T-helper 22 cell (primary cell): ENCODE measurements at places on chromosomes 13 and 19.
A peak's percentile ranks its signal among the peaks of the same experiment; 100 is the strongest.

- no peak for DNase-seq
These were observed 12.7 kb downstream of the CEACAM21 start for GRCh38 chr19:41588497-41589209.

DNA sequence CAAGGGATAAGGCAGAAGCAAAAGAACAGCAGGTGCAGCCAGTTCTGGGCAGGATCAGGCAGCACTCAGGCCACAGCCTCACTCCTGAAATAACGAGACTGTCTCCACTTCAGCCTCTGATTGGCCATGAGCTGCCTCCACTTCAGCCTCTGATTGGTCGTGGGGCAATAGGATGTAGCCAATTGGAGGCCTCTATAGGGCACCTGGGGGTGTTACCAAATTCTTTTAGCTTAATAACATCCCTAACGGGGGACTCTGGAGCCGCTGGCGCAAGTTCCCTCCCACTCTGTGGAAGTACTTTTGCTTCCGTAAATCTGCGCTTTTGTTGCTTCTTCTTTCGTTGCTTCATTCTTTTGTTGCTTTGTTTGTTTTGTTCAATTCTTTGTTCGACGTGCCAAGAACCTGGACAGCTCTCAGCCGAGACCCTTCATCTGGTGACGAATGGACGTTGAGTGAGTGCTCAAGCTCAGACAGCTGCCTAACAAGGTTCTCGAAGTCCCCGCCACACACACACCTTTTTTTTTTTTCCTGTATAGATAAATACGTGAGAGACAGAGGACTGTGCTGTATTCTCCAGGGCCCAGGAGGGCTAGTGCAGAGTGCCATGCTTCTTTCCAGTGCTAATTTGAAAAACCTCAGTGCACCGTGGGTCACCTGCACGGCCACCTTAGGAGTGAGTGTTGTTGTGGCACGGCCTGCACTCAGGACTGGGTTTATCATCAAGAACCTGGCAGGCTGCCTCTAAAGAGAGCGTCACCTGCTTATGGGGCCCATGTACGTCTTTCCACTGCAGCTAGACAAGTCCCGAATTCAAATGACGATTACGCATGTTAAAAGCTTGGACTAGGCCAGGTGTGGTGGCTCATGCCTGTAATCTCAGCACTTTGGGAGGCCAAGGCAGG, 32.0 kb upstream of the TUBGCP3 start:
- no peak for DNase-seq

GRCh38 chr19:48169578-48169938, 586 bp downstream of the LIG1 start:
- DNase-seq: peak; percentile 89

GRCh38 chr13:39263033-39263432, 224.8 kb downstream of the NHLRC3 start:
- DNase-seq: no peak

GRCh38 chr19:19549804-19550464, 11.9 kb downstream of the CILP2 start:
- no peak for DNase-seq

DNA sequence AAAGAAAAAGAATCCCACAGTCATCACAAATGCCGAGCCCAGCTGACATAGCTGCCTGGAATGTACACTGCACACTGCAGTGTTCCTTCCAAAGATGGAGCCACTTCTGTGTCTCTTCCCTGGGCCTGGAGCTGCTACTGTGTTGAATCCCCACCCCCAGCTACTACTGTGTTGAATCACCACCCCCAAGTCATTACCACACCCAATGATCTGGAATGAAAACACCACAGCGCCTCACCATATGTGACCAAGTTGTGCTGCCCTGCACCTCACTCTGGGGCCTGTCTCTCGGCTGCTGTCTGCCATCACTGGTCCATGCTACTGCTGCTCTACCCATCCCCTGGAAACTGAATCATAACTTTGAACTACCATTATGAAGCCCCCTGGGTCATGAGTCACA, 861.2 kb downstream of the UQCRFS1 start:
- DNase-seq: no peak

- no peak for DNase-seq
These were observed 11.9 kb downstream of the BCAT2 start for GRCh38 chr19:48798937-48799336.

- no peak for DNase-seq
These were observed 379.0 kb downstream of the EFNB2 start for GRCh38 chr13:106156468-106156867.

GRCh38 chr19:51020988-51021651, 1.6 kb upstream of the KLK10 start:
- no peak for DNase-seq

- no peak for DNase-seq
These were observed 16.7 kb downstream of the MYBPC2 start for GRCh38 chr19:50449236-50449899.

DNA sequence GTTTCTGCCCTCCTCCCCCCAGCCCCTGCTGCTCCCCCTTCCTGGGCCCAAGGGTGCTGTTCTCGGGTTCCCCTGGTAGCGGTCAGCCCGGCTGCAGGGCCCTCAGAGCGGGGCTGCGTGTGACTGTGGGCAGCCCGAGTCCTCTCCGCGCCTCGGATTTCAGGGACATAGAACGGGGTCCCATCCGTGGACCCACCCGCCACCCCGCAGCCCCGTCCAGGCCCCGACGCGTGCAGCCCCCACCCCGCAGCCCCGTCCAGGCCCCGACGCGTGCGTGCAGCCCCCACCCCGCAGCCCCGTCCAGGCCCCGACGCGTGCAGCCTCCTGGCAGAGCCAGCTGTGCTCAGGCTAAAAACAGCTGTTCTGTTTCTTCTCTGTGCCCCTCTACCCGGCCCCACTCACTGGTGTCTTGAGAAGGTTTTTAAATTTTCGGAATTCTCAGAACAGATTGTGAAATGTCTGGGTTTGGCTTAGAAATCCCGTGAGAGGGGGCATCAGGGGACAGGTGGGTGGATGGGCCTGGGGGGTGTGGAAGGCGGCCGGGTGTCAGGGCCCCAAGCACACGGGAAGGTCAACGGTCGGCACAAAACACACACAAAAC, 5.5 kb upstream of the PRTN3 start:
- DNase-seq: no peak

- DNase-seq: no peak
These were observed 24.8 kb downstream of the WBP4 start for GRCh38 chr13:41085961-41086585.

GRCh38 chr19:19334989-19335344, 14.3 kb downstream of the MAU2 start:
- DNase-seq: no peak

DNA sequence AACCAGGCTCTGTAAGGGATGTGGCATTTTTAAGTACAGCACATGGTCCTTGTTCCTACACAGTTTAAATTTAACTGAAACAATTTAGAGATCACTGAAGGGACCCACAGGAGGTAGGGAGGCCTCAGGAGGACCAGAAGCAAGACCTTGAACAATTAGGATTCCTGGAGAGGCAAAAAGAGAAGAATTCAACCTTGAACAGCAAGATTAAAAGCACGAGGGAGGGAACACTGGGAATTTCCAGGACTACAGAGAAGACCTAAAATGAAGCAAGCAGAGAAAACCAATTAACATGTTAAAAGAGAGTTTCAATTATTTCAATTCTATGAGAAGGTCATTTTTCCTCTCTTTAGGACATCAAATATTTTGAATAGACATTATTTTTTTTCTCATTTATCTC, 160.3 kb downstream of the KCTD12 start:
- no peak for DNase-seq

- DNase-seq: no peak
These were observed 83.9 kb downstream of the TBC1D4 start for GRCh38 chr13:75398072-75398471.

DNA sequence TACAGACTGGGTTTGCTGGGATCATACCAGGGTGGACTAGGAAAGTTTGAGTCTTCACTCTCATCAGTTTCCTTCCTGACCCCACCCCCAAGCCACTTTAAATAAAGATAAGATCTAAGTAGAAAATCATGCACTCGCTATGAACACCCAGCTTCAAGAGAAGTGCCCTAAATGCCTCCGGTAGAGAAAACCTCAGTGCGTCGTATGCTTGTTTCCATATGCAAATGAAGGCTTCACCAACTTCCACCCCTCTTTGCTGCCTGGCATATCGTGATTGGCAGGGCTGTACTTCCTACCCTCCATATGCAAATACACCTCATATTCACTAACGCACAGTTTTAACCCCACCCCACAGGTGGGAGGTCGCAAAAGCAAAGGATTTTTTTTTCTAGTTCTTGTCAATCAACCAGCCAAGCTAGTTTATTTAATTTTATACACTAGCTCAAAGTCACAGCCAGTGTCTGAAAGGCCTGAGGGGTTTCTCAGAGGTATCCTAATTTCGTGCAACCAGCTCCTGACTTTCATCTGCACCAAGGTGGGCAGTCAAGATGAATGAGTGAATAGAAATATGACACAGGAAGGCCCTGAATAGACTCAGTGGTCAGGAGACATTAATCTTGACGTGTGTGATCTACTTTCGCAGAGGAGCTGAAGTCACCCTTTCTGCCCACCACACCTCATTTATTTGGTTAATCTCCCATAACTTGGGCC, 121.1 kb upstream of the TSHZ3 start:
- DNase-seq: no peak

- no peak for DNase-seq
These were observed 45.6 kb upstream of the MRI1 start for GRCh38 chr19:13718733-13719132.

- no peak for DNase-seq
These were observed 1.6 kb downstream of the LINGO3 start for GRCh38 chr19:2306281-2306806.

DNA sequence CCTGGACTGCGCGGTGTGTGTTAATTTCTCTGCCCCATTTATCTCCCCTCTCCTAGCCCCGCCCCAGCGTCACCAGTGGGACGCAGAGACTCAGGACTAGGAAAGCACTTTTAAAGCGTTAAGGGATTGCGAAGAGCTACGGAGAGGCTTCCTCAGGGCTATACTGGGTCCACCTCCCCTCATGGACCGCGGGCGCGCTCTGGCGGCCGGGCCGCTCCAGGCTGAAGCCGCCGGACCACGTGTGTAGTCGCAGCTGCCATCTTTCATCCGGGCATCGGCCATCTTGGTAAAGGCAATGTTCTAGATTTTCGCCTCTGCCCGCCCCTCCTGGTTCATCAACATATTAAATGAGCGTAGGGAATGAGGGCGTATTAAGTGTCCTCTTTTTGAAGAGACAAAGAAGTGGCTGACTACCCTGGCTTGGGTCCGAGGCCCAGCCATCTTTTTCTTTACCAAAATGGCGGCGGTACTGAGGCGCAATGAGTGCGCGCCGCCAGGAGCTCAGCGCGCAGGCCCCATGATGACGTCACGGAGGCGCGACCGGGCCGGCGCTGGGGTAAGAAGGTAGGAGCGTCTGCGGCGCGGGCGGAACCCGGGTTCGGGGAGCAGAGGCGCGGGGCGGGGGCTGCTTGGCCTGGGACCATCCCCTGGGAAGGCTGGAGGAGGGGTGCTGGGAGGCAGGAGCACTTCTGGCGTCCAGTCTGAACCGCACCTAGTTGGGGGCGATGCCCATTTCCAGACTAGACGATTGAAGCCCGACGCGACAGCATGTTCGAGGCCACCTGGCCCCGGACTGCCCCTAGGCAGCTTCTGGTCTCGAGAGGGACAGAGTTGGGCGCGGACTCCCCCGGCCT, at the start of gene CCDC124:
CCDC124 (plus strand) TSS at position 531 of the 854 bp plus-strand sequence. CDS start 3,406 bp downstream, outside the sequence.
- DNase-seq: peak; percentile 84

- no peak for DNase-seq
These were observed 87.1 kb upstream of the STK24 start for GRCh38 chr13:98664047-98664446.

DNA sequence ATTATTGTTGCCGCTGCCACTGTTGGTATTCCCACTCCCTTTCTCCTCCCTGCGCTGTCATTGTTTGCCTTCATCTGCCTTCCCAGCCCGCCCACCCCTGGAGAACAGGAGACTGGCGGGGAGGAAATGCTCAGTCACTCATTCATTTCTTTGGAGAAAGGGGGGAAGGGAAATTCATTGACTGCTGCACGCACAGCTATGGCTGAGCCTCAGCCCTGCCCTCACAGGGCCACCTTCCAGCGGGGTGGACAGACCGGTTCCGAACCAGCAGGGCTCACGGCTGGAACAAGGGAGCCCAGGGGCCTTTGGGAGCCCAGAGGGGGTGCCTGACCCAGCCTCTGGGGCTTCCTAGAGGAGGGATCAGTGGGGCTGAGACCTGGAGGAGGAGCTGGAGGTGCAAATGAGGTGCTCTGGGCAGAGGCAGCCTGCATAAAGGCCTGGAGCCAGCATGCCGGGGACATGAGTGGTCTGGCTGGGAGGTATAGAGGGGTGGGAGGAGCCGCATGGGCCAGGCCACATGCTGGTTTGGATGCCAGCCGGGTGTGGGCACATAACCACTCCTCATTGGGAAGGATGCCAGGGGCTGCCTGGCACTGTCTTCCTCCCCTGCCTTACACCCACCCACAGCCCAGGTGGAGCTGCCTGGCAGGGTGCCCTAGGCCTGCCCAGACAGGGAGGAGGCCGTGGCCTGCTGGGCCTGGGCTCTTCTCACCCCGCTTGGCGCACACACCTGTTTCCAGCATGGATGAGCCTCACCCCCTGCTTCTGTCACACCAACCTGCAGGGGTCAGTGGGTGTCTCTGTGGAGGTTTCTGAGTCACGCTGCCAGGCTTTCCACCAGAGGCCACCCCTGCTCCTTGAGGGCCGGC, 26.8 kb downstream of the PPP5C start:
- no peak for DNase-seq

- DNase-seq: peak; percentile 20
These were observed 9.1 kb downstream of the ZNF653 start for GRCh38 chr19:11496391-11497163.

- DNase-seq: no peak
These were observed 17.7 kb upstream of the PTPRS start for GRCh38 chr19:5358173-5358800.

DNA sequence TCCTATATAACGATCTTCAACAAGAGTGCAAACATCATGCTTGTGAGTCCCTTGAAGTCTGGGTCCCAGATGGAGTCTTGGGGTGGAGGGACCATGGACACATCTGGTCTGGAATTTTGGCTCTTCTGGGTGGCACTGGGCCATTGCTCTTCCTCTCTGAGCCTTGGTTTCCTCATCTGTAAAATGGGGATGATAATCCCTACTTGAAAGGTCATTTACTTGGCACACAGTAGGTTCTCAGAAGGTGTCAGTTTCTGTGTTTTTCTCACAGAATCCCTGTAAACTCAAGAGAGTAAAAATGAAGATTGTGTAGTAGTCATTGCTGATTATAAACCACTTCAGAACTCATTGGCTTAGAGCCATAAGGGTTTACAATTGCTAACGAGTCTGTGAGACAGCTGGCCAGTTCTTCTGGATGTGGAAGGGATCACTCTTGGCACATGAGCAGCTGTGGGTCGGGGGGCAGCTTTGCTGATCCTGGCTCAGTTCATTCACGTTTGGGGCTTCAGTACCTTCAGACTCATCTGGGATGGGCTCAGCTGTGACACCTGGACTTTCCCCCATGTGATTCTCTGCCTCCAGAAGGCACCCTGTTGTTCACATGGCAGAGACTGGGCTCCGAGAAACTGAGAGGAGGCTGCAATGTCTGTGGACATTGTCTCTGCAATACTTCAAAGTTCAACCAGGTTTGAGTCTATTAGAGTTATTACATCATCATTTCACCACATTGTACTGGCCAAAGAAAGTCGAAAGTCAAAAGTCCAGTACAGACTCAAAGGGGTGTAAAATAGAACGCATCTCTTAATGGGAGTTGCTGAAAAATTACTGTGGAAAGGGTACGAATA, 7.8 kb downstream of the CYP4F12 start:
- DNase-seq: no peak

- no peak for DNase-seq
These were observed 69.8 kb downstream of the SIAH3 start for GRCh38 chr13:45781553-45782326.

- no peak for DNase-seq
These were observed 36.5 kb upstream of the SACS start for GRCh38 chr13:23469951-23470421.
